CD4-positive, alpha-beta T cell treated with Interleukin-17A for 4 hours (primary cell): ENCODE measurements at places on chromosomes 7 and 10.

- no peak for DNase-seq
These were observed 110.9 kb downstream of the WDR11 start for GRCh38 chr10:120961795-120962755.

GRCh38 chr7:102220960-102221800, 65.5 kb upstream of the SH2B2 start:
- no peak for DNase-seq

GRCh38 chr10:122464586-122464985, 3.2 kb downstream of the HTRA1 start:
- DNase-seq: no peak

DNA sequence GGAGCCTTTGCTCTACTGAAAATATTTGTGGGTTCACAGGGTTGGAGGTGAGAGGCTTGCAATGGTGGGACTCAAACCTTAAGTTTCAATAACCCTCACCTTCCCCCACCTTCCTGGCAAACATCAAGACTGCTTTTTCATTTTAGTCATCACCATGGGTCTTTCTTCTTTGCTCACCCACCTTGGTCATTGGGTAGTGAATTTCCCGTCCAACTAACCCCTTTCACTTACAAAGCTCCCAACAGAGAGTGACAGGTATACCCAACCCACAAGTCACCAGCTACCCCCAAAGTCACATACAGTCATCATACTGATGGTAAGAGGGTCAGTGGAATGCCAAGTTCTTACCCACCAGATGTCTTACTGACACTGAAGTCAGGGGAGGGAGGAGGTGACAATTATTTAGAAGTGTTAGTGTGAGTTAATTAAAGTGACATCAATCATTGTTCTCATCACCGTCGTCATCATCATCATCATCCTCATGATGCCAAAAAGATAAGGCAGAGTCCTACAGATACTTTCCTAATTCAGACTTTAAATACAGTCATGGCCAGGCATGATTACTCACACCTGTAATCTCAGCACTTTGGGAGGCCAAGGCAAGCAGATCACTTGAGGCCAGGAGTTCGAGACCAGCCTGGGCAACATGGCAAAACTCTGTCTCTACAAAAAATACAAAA, 49.0 kb downstream of the PIK3AP1 start:
- DNase-seq: no peak

- no peak for DNase-seq
These were observed 11.5 kb downstream of the ADCY1 start for GRCh38 chr7:45585628-45586027.

DNA sequence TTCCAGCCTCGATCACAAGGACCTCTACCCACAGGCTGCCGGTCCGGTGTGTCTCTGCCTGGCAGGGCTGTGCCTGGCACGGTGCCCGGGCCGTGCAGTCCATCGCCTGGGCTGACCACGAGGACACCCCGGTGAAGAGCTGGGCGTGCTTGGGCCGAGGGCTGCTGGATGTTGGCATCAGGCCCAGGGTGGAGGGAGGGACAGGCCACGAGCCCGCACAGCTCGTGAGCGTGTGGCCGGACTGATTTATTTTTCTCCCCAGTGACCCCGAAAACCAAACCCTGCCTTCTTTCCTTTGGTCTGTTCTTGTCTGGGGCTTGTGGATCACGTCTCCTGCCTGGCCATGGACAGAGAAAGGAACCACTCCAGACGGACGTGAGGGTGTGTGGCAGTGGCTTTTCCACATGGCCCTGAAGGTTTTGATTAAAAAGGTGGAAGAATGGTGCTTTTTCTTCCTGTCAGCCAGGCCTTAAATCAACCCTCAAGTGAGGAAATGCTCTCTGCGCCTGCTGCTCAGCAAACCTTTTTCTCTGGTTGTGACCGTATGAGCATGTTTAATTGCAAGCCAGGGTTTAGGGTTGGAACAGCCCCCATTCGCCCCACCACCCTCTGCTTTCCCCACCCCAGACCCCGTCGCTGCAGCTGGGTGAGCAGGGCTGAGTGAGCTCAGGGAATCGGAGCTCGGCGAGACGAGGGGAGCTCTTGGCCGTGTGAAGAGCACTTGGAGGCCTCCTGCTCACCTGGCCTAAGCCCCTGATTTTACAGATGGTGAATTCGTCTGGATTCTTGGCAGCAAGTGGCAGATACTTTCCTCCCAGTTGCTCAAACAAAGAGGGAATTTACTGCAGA, 130.1 kb downstream of the RGS10 start:
- no peak for DNase-seq

DNA sequence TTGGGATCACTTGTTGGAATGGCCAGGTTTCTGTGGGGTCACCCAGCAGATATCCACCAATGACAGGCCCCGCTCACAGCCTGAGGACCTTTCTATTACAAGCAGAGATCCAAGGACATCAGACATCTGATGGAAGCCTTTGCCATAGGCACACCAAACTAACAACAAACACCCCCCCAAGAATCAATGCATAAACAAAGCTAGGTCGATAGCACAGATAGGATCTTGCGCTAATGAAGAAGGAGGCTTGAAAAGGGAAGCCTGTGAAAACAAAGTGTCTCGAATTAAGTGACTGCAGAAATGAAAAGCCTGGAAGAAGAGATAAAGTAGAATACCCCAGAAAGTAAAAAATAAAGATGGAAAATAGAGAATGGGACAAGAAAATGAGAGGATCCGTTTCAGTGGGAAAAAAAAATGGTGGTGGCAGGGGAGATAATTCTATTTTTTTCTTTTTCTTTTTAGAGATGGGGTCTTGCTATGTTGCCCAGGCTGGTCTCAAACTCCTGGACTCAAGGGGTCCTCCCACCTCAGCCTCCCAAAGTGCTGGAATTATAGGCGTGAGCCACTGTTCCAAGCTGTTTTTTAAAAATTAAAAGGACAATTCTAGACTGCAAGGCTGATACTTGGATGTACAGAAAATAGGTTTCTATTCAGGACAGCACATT, 26.3 kb upstream of the SMURF1 start:
- no peak for DNase-seq

- no peak for DNase-seq
These were observed 645.7 kb downstream of the ANKRD7 start for GRCh38 chr7:118870187-118870586.

DNA sequence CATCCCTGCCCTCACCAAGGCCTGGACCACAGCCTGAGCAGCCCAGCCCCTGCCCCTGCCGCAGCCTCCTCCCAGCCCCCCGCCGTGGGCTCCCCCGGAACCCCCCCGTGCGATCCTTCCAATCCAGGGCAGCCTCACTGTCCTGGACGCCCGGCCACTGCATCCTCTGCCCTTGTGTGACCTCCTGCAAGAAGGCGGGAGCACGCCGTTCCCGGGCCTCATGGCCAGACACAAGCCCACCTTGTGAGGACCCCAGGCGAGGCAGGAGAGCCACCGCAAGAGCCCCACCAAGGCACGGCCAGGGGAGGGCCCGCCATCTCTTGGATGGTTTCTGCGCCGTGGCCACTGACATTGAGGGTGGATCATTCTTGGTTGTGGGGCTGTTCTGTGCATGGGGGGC, 7.8 kb upstream of the LFNG start:
- no peak for DNase-seq

DNA sequence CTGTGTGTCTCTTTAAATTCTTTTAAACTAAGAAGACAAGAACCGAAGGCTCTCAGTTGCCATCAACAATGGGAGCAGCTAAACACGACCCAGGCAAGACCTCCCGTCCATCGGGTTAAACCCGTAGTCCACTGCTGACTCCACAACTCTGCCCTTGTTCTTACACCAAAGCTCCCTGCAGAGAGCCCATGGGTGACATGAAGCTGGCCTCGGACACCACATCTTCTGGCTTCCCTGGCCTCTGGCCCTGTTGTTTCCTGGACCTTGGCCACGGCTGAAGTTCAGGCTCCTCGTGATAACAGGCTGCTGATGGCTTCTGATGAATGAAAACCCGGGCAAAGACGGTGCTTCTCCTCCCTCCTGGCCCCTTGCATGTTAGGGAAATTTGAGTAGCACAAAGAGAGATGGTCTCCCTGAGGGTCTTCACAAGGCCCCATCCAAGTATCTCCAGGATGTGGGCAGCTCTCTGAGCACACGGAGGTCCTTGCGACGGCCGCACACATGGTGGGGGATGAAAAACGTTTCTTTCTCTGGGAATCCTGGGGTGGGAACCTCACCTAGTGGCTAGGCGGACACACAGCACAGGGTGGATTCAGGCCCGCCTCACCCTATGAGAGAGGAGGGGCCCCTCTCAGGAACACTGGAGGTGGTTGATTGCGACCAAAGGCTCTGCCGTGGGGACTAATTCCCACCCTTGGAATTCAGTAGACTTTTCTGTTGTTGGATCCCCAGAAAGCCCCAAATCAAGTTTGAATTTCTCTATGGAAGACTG, 271.1 kb downstream of the ADARB2 start:
- DNase-seq: no peak

- no peak for DNase-seq
These were observed 47.9 kb downstream of the MTPN start for GRCh38 chr7:135929249-135929648.

DNA sequence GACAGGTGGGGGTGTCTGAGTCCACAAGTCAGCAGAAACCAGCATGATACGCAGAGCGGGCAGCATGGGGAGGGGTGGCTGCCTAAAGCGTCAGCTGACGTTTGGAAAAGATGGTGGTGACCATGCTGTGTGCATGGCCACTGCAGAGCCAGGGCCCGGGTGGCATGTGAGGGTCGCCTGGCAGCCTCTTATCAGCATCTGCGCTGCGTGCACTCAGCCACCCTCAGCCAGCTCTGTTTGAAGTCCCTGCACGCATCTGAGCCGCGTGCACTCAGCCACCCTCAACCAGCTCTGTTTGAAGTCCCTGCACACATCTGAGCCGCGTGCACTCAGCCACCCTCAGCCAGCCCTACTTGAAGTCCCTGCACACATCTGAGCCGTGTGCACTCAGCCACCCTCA, 61.5 kb downstream of the WDR37 start:
- peak; percentile 19 for DNase-seq

DNA sequence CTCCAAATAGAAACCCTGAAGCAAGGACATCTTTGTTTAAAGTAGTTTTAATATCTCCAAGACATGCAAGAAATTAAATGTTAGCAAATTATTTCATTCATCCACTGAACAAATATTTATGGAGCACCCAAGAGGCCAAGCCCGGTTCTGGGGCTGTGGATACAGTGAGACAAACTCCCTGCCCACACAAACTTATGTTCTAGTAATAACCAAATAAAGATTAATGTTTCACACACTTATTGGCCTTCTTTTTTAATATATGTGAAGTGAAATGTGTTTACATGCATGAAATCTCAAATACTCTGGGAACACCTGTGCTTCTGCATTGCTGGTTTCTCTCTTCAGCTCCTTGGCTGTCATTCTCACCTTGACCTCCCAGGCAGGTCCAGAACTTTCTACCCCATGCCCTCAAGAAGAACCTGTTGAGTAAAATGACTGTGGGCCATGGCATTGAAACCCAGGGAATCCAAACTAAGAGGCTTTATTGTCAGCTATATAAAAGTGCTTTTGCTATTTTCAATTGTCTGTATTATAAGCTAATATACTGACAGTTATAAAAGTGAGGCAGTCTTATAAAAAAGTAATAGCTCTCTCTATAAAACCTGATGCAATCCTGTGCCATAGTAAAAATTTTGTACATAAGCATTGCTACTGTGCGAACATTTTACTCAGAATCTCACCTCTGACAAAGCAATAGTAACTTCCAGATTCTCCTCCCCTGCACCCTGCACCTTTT, 43.7 kb downstream of the SVIL start:
- DNase-seq: no peak

- DNase-seq: no peak
These were observed 190.8 kb downstream of the TRIL start for GRCh38 chr7:28767356-28767755.

DNA sequence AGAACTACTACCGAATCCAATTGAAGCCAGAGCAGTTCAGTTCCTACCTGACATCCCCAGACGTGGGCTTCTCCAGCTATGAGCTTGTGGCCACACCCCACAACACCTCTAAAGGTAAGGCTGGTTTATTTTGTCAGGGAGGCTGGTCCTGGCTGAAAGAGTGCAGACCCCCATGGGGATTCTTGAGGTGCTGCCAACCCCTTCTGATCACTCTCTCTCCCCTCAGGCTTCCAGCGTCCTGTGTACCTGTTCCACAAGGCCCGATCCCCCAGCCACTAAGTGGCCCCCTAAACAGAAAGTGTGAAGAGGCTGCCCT, 3.1 kb downstream of the PPP1R35 start:
- DNase-seq: no peak

DNA sequence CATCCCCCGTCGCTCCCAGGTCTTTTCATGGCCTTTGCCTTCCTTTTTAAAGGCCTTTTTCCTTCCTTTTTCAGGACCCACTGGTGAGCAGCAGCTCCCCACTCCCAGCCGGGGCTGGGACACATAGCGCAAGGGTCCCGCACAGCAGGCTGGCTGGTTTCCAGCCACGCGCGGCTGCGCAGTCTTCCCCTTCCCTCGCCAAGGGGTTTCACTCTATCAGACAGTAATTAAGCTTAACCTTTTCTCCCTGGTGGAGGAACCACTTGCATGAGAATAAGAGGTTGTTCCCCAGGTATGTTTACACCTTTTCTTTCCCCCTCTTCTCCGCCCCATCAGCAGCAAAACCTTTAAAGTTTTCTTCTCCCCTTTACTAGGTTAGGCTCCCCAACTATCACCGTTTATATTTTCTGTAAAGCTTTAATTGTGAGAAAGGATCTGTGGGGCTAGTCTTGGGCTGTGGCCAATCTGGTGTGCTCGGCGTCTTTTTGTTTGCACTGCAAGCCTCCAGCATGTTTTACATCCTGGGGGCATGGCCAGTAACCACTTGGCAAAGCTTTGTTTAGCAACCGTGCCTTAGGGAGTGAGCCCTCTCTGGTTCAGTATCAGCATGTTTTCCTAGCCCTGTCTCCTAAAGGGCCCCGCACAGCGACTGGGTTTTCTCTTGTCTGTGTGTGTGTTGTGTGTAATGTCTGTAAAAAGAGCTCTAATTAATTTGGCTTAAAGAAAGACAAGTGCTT, 219.6 kb downstream of the PHF14 start:
- no peak for DNase-seq

DNA sequence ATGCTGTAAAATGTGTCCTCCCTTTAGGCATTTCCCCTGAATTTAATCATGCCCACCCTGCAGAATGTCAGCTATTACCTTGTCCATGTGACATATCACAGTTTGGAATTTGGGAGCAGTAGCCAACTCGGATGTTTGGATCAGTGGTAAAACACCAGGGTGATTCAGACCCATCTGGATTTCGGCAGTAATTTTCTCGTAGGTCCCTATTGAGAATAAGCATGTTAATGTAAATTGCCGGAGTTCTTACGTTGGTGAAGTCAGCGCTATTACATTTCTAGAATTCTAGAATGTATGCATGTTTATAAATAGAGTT, 44.1 kb downstream of the HGF start:
- no peak for DNase-seq

GRCh38 chr10:44640429-44640828, 255.5 kb upstream of the CXCL12 start:
- DNase-seq: no peak

DNA sequence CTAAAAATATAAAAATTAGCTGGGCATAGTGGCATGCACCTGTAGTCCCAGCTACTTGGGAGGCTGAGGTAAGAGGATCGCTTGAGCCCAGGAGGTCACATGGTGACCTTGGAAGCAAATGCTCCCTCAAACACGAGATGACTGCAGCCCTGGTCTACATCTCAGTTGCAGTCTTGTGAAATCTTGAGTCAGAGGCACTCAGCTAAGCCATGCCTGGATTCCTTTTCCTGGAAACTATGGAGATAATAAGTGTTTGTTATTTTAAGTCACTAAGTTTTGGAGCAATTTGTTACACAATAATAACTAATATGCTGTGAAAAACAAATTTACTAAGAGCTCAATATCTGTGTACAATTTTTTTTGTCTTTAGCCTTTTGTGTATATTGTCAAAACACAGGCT, 284.3 kb upstream of the KAT6B start:
- DNase-seq: no peak
